ENCODE measurements at places on chromosomes 3 and 15.

GRCh38 chr3:40800343-40800742, 275.6 kb downstream of the ZNF621 start:
- peak; percentile 31 for DNase-seq

DNA sequence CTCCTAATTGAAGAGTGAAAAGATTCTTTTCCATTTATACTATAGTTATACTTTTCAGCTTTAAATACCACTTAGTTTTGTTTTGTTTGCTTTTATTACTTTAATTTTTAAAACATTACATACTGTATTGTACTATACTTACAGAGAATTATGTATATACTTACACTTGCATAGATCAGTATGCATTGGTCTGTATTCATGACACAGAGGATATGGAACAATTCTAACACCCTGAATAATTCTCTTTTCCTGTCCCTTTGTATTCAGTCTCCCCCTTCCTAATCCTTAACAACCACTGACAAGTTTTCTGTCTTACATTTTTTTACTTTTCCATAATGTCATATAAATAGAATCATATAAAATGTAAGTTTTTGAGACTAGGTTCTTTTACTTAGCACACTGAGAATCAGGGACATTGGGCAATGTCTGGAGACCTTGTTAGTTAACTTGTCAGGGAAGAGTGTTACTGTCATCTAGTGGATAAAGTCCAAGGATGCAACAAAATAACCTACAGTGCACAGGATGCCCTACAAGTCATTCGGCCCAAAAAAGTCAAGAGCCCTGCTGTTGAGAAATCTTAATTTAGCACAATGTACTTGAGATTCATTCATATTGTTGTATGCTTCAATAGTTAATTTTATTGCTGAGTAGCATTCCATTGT, 95.7 kb upstream of the MCTP2 start:
- DNase-seq = no peak

- no peak for DNase-seq
Observed at GRCh38 chr15:31279221-31280045, 47.2 kb upstream of the KLF13 start.

- no peak for DNase-seq
Observed at GRCh38 chr3:168585544-168585943, 489.8 kb upstream of the GOLIM4 start.

DNA sequence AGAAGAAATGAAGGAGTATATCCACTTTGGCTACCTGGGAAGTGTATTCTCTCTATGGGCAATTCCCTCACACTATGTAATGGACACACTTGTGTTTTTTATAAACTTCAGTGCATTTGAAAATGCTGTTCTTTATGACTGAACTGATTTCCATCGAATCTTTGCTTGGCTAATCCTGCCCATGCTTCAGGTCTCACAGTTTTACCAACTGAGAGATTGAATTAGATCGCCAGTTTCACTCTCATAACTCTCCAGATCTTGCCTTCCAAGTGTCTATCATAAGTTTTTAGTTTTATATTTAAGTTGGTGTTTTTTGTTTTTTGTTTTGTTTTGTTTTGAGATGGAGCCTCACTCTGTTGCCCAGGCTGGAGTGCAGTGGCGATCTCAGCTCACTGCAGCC, 73.5 kb upstream of the MBNL1 start:
- DNase-seq = no peak

- no peak for DNase-seq
Observed at GRCh38 chr3:46112984-46113383, 85.7 kb upstream of the XCR1 start.

- DNase-seq = peak; percentile 94
Observed at GRCh38 chr15:65939901-65940617, 70.8 kb downstream of the RAB11A start.

DNA sequence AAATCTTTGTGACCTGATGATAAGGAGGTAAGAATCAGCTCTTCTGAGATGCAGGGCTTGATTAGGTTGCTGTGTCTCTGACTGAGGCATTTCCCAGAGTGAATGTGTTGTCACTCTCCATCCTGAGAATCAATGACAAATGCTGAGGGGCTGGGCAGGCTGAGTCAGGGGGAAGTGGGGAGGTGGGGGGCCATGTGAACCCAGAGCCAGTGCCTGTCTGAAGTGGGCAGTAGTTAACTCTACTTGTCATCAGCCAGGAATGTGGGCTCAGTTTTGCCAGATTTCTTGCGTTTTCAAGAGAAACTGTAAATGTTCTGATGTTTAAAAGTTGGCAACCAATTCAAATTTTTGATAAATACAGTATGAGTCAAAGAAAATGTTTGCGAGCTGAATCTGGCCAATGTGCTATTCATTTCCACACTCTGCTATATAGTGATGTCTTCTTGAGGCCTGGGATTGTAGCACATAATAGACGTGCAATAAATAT, 3.1 kb upstream of the BNC1 start:
- DNase-seq = peak; percentile 84

DNA sequence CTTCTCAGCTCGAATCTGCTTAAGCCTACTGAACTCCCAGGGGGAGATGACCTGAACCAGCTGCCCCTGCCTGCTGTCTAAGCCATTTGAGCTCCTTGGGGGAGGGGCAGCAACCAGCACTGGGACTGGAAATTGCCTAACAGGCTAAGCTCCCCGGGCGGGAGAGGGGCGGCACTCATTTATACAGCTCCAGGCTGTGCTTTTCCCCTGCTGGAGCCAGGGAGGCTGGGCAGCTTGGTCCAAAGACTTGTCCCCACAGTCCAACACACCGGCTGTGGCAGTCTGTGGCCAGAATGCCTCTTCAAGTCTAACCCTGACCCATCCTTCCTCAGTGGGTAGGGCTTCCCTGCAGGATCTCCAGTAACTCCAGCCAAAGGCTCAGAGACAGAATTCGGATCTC, 1241.5 kb downstream of the ROBO2 start:
- DNase-seq = no peak

DNA sequence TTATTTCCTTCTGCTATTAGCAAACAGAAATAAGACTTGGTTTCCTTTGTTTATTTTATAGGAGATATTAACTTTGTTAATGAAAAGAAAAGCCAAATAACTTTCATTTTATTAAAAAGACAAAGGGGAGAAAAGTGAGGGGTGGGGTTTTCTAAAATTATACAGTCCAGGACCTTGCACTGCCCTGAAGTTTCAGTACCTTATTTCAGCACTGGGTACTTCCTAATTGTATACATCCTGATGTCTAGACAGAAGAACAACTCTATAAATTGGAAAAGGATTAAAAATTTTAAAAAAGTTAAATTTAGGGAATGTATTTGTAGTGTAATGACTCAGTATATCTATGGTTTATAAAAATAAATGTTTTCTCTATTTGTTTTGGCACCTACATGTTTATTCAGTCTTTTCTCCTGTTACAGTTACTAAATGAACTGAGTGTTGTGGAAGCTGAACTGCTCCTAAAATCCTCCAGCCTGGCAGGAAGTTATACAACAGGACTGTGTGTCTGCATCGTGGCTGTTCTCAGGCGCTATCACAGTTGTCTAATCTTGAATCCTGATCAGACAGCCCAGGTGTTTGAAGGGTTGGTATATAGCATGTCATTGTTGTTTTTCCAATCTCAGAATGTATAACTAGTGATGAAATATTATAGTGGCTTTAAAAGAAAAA, 27.6 kb upstream of the P2RY13 start:
- peak; percentile 23 for DNase-seq

DNA sequence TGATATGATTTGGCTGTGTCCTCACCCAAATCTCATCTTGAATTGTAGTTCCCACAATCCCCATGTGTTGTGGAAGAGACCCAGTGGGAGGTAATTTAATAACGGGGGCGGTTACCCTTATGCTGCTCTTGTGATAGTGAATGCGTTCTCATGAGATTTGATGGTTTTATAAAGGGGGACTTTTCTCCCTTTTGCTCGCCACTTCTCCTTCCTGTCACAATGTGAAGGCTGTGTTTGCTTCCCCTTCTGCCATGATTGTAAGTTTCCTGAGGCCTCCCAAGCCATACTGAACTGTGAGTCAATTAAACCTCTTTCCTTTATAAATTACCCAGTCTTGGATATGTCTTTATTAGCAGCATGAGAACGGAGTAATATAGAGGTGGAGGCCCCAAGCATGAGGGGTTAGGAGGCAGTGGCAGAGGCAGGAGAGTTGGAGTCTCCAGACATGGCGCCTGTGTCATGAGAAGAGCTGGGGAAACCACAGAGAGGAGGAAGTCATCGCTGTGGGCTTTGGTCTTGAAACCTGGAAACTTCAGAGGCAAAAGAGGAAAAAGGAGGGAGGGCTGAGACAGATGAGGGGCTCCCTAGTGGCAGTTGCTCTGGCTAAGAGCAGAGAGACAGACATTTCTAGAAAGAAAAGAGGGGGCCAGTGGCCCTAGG, 107.8 kb upstream of the VEPH1 start:
- no peak for DNase-seq

DNA sequence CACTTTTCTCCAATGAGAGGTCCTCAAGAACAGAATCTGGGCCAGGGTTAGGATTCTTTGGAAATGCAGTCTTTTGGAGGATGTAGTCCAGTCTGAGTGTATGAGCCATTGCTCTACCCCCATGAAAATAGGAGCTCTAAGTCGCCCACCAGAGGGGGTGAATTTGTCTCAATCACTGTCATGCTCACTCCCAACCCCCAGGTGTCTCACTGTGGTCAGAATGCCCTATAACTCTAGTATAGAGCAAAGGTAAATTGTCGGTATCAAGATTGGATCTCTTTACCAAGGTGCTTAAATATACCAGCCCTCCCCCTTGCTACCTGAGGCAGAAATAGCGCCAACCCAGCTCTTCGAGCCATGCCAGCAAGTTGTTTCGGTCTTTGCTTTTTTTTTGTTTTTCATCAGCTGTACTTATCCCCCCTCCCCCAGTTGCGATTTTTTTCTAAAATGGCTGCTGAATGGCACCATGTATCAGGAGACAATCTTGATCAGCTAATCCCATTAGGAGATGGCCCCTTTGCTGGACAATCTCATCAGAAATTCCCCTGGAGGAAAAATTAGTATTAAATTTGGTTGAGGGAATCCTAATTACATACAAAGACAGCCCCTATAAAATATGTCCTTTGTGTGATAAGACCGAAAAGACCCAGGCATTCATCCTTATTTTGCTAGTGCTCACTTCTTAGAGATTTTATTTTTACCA, 130.7 kb downstream of the EBLN2 start:
- no peak for DNase-seq

GRCh38 chr3:125357032-125357658, 18.0 kb downstream of the ZNF148 start:
- DNase-seq = peak; percentile 86

DNA sequence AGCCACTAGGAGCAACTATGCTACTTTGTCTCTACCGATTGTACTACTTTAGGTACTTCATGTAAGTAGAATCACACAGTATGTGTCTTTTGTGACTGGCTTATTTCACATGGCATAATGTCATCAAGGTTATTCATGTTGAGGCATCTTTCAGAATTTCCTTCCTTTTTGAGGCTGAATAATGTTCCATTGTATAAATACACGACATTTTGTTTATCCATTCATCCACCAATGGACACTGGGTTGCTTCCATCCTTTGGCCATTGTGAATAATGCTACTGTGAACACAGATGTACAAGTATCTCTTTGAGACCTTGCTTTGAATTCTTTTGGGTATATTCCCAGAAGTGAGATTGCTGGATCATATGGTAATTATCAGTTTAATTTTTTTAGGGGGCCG, 29.2 kb downstream of the MYO5A start:
- DNase-seq = no peak

- DNase-seq = peak; percentile 48
Observed at GRCh38 chr3:32910954-32911353, 40.5 kb upstream of the CCR4 start.

GRCh38 chr3:194766845-194767244, 81.2 kb downstream of the FAM43A start:
- no peak for DNase-seq

GRCh38 chr3:58766587-58767282, 100.2 kb upstream of the FAM3D start:
- DNase-seq = no peak
